Nephron progenitor cell (in vitro differentiated cells): ENCODE measurements at places on chromosomes 7 and 10.

- DNase-seq: no peak
Measured at GRCh38 chr10:125817337-125817946, 5.6 kb downstream of the UROS start.

DNA sequence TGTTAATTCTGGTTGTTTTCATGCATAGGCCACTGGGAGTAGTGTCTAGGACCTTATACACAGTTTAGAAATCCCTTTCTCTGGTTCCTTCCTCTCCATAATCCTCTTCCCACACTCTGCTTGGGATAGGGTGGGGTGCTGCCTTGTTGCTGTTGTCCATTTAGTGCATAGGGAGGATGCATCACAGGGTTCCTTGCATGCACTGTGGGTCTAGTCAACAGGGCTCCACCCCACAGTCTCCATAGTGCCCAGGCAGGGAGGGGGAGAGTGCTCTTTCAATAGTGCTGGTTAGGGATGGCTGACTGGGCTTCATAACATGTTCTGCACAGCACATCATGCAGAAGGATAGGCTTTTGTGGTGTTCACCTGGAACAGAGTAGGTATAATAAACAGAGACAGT is 81.1 kb downstream of the ARHGAP12 start:
- no peak for DNase-seq

DNA sequence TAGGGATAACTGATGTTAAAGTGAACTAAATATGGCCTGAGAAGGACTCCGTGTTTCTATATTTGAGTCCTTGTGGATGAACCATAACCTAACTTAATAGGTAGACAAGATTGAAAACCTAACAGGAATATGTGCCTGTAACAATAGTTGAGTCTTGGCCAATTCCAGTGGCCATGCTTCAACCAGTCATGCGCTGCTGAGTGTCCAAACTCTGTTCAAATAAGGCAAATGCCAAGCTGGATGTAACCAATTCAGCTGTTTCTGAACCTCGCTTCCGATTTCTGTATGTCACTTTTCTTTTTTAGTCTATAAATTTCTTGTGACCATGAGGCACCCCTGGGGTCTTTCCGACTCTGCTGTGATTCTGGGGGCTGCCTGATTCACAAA is 608.2 kb downstream of the GALNT17 start:
- DNase-seq: no peak

DNA sequence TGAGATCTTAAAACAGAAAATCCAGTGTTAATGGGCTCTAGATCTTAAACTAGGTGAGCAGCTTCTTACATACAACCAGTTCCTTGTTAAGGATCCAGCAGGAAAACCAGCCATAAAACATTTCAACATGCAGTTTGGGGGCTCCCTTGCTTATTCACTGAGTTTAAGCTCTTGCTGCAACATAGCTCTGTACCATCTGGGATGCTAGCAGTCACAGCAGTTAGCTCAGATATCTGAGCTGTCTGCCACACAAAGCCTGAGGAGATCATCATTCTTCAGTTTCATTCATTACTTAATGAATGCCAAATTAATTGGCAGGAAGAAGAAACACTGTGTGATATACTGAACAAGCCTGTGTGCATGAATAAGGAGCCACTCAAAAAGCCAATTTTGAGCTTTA is 62.8 kb downstream of the PODXL start:
- DNase-seq: no peak

GRCh38 chr7:7895754-7896153 is 72.8 kb upstream of the GLCCI1 start:
- DNase-seq: no peak

GRCh38 chr7:128827971-128828711 is 2.1 kb upstream of the FLNC start:
- peak; percentile 12 for DNase-seq

DNA sequence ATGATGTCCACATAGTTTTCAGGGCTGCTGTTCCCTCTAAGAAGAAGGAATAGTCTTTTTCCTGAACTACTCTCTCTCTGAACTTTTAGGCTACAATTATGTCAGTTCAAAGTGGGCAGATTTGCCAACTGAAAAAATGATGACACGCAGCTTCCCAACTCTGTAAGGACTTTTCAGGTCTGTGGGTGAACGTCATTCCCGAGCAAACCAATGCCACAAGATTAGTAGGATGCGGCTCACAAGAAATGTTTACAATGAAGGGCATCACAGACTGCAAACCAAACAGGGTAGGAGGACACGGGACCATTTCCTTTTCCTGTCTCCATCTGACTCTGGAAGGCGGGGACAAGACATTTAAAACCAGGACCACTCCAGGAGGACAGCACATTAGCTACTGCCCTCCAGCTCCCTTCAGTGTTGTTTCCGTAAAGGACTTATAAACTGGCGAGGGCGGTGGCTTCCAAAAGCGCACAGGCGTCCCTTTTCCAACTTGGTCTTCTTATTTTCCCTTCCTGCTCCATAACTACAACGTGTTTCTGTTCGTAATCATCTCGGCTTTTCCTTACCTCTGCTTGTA is 539 bp upstream of the MKLN1 start:
- DNase-seq: no peak

DNA sequence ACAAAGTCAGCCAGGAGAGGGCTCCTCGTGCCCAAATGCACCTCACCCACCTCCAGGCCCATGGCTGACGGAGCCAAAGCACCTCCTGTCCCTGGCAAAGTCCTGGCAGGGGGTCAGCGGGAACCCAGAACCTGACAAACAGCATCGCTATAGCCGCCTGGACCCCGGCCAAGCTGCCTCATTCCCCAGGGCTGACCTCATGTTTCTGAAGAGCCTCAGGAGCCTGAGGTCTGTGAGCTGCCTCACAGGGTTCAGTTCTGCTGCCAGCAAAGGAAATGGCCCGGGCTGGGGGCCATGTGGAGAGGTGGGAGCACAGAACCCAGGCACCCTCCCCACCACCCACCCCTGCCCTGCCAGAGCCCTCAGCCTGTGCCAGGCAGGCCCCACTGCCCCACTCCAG is 4.2 kb upstream of the NANOS1 start:
- no peak for DNase-seq

DNA sequence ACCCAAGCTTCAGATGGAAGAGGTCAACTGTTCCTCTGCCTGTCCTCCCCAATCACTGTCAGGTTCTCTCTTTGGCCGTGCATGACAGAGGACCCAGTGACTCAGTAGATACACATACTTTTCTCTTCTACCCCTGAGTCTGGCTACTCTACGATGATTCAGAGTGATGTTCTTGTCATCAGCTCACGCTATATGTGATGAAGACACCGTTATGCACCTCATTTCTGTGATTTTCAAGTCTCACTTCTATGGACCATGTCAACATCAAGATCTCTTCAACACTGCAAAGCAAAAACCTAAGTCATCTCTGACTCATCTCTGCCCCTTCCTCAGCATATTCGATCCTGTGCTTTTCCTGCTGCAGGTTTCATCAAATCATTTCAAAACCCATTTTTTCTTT is 76.6 kb upstream of the DGKI start:
- no peak for DNase-seq

GRCh38 chr7:107953265-107953923 is 49.6 kb downstream of the LAMB1 start:
- DNase-seq: no peak

DNA sequence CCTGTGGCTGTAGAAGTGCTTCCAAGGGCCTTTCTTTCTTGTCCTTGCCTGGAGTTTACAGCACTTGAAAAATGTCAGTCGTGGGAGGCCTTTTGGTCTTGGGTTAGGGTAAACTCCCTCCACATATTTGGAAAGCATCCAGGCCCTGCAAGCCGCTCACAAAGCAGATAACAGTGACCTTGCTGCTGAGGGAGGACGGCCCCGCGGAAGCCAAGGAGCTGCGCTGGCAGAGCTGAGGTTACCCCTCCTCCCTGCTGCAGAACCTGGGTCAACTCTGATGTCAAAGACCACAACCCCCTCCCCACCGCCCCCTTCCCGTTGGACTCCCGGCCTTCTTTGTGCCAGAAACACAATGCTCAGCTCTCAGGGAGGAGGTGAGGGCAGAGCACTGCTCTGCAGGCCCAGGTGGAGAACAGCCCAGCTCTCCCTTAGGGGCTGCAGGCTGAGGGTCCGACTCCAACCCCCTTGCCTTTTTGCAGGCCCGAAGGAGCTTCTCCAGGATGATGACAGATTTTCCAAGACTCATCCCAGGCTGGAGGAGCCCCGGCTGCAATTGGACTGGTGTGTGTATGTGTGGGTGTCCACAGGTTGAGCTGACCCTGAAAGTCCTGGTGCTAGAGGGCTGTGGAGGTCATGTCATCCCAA is 957.6 kb upstream of the ZNF722 start:
- DNase-seq: no peak

- DNase-seq: no peak
Measured at GRCh38 chr7:47624689-47625088, 42.8 kb upstream of the TNS3 start.

- no peak for DNase-seq
Measured at GRCh38 chr10:88162852-88163251, 299.4 kb downstream of the PTEN start.
